Stimulated activated CD4-positive, alpha-beta T cell treated with anti-CD3 and anti-CD28 coated beads, Interleukin-1b, Interleukin-23, amount 100 ng/mL, for 1 hour (primary cell): ENCODE measurements at places on chromosomes 7 and 10.

- no peak for DNase-seq
Measured at GRCh38 chr10:70034232-70034631, 18.4 kb upstream of the MACROH2A2 start.

DNA sequence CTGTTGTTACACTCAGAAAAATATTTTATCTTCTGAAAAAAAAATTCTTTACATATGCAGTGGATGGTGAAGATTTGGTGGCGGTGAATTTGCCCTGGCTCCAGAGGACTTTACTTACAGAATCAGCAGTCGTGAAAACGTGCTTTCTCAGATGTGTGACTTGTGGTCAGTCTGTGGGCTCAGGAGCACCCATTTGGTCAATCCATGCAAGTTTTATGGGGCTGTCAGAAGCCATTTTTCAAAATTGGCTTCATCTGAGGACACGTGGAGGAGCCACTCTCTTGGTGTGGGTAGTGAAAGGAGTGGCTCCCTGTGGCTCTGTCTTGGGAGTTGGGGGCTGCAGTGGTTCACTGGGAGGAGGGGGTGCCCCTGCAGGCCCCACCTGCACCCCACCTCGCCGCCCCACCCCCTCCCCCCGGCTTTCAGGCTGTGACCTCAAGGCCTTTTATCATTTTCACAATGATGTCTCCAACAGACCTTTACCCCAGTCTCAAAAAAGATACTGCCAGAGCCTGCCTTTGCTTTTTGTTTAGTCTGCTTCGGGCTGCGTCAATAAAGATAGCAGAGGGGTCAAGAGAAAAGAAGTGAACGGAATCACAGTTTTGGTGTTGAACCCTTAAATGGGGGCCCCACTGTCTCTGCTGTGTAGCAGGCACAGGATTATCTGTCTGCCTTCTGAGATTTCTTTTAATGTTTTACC is 137.4 kb downstream of the MGMT start:
- no peak for DNase-seq

- DNase-seq = peak; percentile 49
Measured at GRCh38 chr7:26202019-26202990, 760 bp downstream of the CBX3 start.

DNA sequence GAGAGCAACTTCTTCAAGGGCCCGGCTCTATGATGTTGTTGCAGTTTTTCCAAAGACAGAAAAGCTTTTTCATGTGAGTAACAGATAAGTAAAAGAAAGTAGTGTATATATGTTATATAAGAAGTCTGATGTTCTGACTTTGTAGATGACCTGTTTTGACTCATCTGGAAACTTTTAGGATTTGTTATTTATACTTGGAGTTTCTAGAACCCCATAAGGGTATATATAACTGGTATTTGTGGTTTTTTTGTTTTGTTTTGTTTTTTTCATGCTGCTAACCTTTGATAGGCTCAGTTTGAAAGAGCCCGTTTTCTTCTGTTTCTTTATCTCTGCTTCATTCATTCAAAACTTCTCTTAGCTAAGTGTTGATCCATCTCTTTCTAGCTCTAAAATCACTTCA is 7.3 kb downstream of the RPP30 start:
- DNase-seq = no peak

DNA sequence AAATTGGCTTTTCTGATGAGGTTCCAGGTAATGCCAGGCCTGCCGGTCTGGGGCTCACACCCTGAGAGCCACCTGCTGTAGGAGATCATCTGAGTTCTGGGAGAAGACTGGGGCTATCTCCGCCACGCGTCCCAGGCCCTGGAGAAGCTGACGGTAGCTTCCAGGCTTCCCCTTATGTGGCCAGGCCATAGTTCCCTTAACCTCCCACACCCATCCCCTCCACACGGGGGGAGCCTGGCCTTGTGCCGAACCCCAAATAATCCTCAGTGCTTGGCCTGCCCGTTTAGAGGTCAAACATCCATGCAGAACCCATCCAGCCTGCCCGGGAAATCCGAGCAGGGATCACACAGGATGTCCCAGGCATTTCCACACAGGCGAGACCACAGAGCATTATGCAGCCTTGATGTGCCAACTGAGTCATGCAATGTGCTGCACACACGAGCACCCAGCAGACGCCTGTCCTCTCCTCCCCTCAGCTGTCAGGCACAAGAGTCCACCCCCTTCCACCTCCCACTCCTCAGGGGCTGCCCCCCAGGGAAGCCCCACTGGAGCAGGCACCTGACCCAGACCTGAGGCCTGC is 176.2 kb downstream of the PRKAG2 start:
- no peak for DNase-seq

DNA sequence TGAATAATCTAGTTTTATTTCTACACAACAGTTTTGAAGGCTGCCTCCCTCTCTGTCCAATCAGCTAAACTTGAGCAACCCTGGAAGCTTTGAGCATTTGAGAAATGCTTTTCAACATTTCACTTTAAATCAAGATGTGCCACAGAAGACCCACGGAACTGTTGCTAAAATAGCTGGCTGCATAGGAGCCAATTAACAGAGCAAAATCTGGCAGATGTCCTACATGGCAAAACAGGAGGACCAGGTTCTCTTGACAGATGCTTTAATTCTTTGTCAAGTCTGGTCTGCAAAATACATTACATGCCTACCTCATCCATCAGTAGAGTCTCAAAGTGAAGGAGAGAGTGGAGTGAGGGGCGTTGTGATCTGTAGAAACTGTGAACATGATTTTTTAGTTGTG is 185.9 kb downstream of the DPY19L1 start:
- DNase-seq = no peak

DNA sequence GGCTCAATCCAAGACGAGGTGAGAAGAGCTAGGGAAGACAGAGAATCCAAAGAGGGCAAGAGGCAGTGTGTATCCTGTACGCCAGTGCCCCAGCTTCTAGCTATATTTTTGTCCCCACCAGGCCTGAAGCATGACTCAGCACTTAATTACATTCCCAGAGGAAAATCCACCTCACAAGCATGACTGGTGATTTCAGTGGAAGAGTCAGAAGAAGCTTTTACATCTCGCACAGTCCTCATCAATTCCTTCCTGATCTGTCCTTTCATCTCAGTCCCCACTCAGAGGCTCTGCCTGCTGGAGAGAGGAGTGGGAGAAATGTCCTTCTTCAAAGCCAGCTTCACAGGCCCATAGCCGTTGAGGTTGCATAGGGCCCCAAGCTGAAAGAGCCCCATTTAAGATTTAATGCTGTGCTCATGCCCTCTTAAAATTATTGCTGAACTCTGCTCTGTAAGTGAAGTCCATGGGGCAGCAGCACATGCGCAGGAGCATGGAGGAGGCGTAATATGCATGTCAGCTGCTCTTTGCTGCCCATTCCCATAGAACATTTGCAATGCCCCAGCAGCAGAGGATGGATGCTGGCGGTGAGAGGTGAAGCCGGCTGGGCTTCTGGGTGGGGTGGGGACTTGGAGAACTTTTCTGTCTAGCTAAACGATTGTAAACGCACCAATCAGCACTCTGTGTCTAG is 39.0 kb upstream of the AOAH start:
- no peak for DNase-seq

GRCh38 chr7:22663721-22664120 is 63.3 kb upstream of the IL6 start:
- DNase-seq = no peak

DNA sequence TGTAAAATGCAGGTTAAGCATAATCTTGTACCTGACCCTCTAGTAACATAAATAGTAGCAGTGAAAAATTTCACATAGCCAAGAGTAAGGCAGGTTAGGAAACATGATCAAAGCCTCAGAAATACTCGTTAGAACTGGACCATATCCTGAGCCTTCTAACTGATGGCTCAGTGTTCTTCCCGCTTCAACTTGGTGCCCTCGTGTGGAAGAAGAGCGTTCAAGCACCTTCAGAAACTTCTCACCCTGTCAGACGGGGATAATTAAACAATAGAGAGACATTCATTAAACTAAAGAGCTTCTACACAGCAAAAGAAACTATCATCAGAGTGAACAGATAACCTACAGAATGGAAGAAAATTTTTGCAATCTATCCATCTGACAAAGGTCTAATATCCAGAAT is 124.5 kb downstream of the MYOF start:
- no peak for DNase-seq

DNA sequence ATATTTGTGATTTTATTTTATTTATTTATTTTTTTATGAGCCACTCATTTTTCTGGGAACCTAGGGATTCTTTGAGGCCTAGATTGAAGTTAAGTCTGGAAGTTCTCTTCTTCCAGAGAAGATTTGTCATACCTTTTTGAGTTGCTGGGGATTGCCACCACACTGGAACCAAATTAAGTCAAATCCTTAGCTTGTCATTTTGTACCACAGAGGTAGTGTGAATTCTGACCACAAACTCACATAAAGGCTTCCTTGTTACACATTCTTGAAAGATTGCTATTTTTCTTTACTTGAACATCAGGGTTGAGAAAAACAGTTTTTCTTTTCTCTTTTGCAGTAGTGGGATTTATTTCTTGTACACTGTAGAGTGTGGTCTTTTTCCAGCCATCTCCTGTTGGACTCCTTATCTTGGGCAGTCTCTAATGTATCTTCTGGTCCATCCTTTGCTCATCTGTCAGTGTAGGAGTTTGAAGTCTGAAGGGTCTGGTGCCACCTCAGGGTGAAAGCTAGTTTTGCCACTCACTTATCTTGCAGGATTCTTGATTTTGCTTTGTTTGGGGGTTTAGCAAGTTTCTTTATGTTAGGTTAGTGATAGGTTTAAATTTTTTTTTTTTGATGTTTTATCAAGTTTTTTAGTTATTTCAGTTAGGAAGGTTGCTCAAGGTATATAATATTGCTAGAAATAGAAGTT is 24.8 kb downstream of the PCBD1 start:
- no peak for DNase-seq

DNA sequence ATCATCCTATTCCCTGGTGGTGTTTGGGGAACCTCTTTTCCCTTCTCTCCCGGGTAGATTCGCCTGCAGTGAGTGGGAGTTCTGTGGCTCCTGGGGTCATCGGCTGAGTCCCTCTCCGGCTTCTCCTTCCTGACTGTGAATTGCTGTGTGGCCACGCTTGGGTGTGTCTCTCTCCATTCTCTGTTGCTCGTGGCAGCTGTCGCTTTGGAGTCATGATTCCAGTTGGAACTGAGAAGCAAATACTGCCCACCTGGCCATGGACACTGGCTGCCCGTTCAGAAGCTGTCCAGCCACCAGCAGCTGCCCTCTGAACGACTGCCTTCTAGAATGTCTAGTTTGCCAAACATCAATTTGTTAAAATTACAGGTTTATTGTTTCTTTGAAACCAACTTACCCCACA is 23.1 kb upstream of the PITRM1 start:
- DNase-seq = no peak

GRCh38 chr7:51455948-51456347 is 139.3 kb upstream of the COBL start:
- no peak for DNase-seq

GRCh38 chr7:155280446-155281397 is 17.0 kb upstream of the INSIG1 start:
- DNase-seq = no peak

- DNase-seq = no peak
Measured at GRCh38 chr10:93515071-93516005, 18.9 kb downstream of the CEP55 start.

DNA sequence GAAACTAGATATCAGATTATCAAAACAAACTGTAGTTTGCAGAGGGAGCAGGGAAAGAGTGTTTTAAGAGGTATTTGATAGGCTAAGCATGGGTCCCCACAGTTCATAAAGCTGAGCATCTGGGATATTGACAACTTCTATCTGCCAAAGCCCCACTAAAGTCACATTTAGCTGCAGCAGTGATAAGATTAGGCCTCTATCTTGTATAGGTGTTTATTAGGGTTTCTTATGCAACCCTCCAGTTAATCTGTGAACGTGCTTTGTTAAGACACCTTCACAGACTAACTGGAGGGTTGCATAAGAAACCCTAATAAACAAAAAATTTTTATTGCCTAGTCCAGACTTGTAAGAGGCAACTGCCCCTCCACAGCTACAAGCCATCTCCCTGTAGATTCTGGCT is 78.0 kb downstream of the CYP51A1 start:
- DNase-seq = no peak

GRCh38 chr10:77872151-77872946 is 54.2 kb downstream of the DLG5 start:
- DNase-seq = no peak

- no peak for DNase-seq
Measured at GRCh38 chr10:70495691-70496261, 17.2 kb downstream of the PALD1 start.

DNA sequence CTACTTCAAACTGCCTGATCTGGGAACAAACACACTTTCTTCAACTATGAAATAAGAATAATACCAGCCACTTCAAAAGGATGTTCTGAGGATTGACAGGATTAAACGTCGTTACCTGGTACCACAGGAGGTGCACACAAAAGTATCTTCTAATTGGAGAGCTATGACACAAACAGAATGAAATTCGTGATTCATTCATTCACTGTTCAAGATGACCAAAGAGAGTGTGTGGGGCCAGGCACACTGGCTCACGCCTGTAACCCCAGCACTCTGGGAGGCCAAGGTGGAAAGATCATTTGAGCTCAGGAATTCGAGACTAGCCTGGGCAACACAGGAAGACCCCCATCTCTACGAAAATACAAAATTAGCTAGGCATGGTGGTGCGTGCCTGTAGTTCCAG is 50.9 kb downstream of the SFMBT2 start:
- DNase-seq = no peak
